Hepatocyte (in vitro differentiated cells): ENCODE measurements at places on chromosomes 13 and 19. TPM values are rescaled to one million over a fixed set of nuclear protein-coding genes. Genes with fewer than 3 reads are reported as not detected.
A peak's percentile ranks its signal among the peaks of the same experiment; 100 is the strongest.

- no peak for DNase-seq
These were observed 70.2 kb downstream of the KLF2 start for GRCh38 chr19:16394681-16395375.

- peak; percentile 89 for DNase-seq
These were observed 10.2 kb downstream of the SNRPD2 start for GRCh38 chr19:45681391-45682015.

DNA sequence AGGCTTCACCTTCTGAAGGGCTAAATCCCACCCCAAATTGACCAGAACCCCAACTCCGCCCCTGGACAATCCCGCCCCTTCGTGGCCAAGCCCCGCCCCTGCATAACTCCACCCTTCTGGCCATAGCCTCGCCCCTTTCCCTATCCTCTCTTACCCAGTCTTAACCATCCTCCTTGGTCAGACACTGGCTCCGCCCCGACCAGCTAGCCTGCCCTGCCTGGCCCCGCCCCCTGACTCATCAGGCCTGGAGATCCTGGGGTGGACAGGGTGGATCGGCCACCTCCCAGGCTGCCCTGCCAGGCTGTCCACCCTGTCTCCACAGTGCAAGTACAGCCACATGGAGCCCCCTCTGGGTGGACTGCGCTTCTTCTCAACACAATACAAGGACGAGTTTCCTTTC lies 8.0 kb upstream of the ZNF358 start:
- peak; percentile 80 for DNase-seq

- DNase-seq = no peak
These were observed 577.2 kb downstream of the SLITRK5 start for GRCh38 chr13:88248393-88248792.

Gene LYPD3
- polyA plus RNA-seq = 13.2 and 13.5 TPM in 2 replicates
